ENCODE measurements at places on chromosomes 1 and 21.

DNA sequence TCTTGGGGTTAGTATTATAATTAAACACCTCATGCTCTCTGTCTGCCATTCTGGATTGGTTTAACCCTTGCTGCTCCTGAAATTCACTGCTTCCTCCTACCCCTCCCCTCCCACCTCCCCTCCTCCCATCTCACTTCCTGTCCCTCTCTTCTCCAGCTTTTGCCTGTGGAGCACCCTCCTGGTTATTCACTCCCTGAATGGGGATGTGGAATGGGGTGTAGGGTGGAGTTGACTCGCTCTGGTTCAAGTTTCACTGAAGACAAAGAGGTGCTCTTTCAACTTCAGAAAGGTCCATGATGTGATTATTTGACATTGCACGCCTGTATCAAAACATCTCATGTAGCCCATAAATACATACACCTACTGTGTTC lies 160.5 kb downstream of the PLXNA2 start:
- no peak for DNase-seq
- H3K4me3 ChIP-seq: no peak overlapping the region
- no peak overlapping the region for H3K27ac ChIP-seq
- H3K36me3 ChIP-seq: peaks cover 5% of the 10 kb centered on the region
- peaks cover 7% of the 10 kb centered on the region for H3K4me1 ChIP-seq

- H3K27me3 ChIP-seq: no peaks in the 10 kb centered on the region
- H3K27ac ChIP-seq: no peak overlapping the region
- no peaks in the 10 kb centered on the region for H3K4me1 ChIP-seq
- no peak overlapping the region for H3K4me3 ChIP-seq
- DNase-seq: no peak
- no peaks in the 10 kb centered on the region for H3K36me3 ChIP-seq
Measured at GRCh38 chr1:237482777-237483176, 407.9 kb downstream of the ZP4 start.

- H3K4me1 ChIP-seq: no peaks in the 10 kb centered on the region
- H3K27me3 ChIP-seq: no peaks in the 10 kb centered on the region
- no peak for DNase-seq
- H3K36me3 ChIP-seq: no peaks in the 10 kb centered on the region
- no peak overlapping the region for H3K4me3 ChIP-seq
Measured at GRCh38 chr1:30728832-30729638, 5.7 kb upstream of the MATN1 start.

DNA sequence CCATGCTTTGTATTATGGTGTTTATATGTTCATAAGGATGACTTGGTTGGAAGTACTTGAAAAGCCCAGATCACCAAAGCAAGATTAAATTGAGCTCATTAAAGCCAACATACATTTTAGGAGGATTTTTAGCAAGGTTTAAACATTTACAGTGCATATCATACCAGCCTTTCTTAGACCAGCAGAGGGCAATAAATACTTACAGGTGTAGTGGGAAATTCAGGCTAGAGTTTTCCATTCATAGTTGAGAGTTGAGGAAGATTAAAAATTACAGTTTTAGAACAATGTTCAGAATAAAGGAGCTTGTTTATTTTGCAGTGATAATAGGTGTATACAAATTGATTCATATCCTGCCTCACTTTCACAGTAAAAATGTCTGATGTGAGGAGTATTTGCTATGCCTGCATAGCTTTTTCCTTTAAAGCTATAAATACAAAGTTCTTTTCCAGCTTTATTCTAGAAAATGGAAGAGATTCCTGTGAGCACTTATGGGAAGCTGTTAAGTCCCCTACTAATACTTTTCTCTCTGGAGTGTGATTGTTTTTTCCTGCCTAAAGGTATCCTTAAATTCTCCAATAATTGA lies 35.3 kb downstream of the DTL start:
- no peaks in the 10 kb centered on the region for H3K4me1 ChIP-seq
- H3K27ac ChIP-seq: no peak overlapping the region
- H3K27me3 ChIP-seq: no peaks in the 10 kb centered on the region
- no peak for DNase-seq

DNA sequence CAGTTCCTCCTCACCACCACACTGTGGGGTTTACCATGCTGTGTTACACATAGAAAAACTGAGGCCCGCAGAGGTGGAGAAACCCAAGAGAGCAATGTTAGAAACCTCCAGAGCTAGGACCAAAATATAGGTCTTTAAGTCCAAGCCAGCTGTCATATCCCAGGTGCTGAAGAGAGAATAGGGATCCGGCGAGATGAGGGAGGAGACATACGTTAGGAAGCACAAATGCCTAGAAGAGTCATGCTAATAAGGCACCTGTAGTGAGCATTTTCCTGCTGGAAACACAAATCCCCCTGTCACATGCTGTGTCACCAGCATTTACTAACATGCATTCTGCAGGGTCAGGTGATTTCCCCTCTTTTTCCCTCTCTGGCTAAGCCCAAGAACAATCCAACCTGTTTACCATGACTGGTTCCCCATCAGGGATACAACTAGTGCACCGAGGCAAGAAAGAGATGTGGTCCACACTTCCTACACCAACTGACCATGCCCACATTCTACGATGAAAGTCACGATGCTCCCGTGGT lies 168.6 kb upstream of the CAMK1G start:
- no peak overlapping the region for H3K4me3 ChIP-seq
- H3K36me3 ChIP-seq: no peaks in the 10 kb centered on the region
- H3K4me1 ChIP-seq: no peaks in the 10 kb centered on the region
- H3K27me3 ChIP-seq: no peaks in the 10 kb centered on the region
- no peak for DNase-seq
- no peak overlapping the region for H3K27ac ChIP-seq

- H3K27me3 ChIP-seq: no peaks in the 10 kb centered on the region
- H3K27ac ChIP-seq: peak overlapping the region; percentile 78
- H3K4me1 ChIP-seq: peaks cover 40% of the 10 kb centered on the region
- DNase-seq: peak; percentile 87
- no peak overlapping the region for H3K4me3 ChIP-seq
Measured at GRCh38 chr1:10726355-10726754, 70.1 kb downstream of the CASZ1 start.

Data from upper lobe of left lung (tissue), 6 donors.